Right forelimb (tissue), 1 donor: ENCODE measurements at places on chromosomes 11 and 22.
A peak's percentile ranks its signal among the peaks of the same experiment; 100 is the strongest.

DNA sequence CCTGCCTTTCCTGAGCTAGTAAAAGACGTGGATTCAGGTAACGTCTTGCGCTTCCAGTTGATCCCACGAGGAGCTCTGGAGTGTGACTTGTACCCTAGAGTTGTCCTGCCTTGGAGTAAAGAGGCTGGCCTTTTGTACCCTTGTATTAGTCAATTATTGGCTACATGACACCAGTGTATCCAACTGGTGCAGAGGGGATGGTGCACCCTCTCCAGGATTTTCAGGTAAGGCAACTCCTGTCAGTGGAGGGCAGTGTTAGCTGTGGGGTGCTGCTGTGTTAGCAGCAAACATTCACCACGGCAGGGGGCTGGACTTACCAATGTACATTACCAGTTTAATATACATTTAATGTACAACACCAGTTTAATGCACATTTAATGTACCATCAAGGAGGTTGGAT lies 233.5 kb downstream of the MIAT start:
- DNase-seq, result no peak

DNA sequence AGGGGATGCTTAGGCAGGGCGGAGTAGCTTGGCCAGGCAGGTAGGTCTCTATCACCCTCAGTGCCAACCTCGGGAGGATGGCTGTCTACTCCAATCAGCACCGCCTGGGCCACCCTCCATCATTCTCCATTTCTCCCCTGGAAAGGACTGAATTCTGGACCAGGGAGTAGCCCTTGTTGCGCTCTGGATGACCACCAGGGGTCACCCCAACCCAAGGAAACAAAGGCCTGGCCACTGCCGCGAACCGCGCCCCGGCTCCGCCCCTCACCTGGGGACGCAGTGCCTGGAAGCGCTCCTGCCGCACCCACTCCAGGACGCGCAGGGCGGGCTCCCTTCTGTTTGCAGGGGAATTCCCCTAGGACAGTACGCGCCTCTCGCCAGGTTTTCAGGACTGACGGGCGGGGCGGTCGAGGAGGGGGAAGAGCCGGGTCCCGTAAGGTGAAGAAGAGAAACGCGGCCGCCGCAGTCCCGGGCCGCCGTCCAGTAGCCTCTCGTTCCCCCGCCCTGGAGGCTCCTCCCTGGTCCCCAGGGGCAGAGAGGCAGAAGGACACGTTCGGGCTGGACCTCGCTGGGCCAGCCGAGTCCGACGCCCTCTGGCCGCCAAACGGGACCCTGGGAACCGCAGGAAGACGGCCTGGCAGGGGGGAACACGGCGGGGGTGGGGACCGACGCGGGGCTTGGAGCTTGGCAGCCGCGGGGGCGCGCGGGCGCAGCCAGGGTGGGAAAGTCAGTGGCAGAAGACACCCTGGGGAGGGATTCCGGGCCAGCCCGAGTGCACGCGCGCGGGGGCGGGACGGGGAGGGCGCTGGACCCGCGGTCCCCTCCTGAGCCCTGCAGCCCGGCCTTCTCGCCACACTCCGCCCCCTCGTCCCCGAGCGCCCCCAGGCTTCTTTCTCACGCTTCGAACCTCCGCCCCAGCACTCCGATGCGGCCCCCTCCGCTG lies 7.1 kb downstream of the SCN4B start:
- peak; percentile 88 for DNase-seq

DNA sequence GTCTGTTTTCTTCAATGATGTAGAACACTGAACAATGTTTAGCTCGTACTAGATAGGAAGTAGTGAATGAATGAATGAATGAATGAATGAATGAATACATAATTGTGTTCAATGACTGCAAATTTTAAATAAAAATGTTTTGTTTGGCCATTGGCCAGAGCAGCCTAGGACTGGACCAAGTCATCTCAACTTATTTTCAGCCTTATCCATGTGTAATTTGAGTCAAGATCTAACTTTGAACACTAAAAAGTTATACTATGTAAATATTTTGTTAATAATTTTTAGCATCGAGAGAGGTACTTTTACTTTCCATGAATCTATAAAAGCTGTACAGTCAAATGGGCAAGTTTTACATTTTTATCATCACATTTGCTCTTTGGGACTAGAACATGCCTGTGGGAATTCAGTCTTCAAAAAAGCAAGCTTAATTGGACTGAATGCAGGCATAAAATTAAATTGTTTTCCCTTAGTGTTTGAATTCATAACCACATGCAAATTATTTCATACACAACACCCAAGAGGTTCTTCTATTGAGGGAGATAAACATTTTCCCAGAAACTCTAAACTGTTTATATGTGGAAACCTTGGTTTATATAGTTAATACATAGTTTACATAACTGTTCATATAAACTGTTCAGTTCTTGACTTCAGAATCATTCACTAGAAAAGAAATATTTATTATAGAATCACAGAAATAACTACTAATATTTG lies 222.1 kb upstream of the ANO3 start:
- no peak for DNase-seq

DNA sequence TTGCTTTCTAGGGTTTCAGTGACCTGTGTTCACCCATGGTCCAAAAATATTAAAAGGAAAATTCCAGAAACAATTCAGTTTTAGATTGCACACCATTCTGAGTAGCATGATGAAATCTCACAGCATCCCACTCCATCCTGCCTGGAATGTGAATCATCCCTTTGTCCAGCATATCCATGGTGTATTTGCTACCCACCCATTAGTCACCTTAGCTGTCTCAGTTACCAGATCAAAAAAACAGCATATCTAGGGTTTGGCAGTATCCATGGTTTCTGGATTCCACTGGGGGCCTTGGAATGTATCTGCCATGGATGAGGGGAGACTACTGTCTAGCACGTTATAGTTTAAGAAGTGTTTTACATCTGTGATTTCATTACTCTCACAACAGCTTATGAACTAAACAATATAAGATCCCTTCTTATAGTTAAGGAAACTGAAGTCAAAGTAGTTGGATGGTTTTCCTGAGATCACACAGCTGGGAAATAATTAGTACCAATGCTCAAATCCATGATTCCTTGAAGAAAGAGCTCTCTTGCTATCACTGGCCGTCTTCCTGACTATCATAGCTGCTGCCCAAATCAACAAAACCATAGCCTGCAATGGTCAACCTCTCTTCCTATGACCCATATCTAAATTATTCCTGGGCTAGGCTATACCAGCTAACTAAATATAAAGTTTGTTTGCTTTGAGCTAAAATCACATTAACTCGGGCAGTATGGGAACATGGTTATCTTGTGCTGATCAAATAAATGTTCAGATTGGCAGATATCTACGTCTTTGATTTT lies 122.6 kb downstream of the MICAL2 start:
- no peak for DNase-seq

- peak; percentile 92 for DNase-seq
Observed at GRCh38 chr11:66744485-66745355, 15.7 kb upstream of the SPTBN2 start.

GRCh38 chr11:1067812-1068496 lies 6.7 kb upstream of the MUC2 start:
- DNase-seq, result no peak

GRCh38 chr11:75474878-75475766 lies 42.1 kb upstream of the KLHL35 start:
- no peak for DNase-seq

DNA sequence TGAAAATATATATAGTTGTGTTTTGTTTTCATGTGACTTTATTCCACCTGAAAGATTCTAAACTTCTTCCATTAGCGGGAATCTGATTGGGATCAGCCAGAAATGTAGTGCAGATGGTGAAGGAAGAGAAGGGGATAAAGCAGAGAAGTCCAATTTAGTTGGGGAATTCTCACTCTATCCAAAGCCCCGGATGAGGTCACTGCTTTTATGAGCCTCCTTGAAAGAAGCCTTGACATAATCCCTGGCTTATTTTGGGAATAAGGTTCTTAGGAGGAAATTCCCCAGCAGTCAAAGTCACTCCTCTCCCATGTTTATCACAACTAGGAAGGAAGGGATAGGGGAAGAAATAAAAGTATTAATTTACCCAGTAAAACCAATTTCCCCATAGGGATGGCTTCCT lies 41.1 kb downstream of the OSBP start:
- no peak for DNase-seq

DNA sequence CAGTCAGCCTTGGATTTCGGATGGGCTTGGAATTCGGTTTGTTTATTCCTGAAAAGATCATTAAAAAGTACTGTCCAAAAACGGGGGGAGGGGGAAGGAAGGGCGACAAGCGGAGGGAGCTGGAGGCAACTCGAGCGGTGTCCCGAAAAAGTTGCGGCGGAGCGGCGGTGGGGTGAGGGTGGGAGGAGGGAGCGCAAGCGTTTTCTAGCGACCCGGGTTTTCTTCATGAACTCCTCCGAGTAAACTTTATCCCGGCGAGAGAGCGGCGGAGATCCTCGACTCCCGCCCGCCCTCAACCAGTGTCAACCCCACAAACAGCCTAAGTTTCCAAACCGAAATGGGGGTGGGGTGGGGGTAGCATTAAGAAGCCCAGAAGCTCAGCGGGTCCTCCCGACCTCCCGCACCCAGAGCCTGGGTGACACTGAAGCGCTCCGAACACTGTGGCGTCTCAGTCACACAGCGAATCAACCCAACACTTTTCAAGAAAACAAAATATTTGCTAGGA lies 133.0 kb upstream of the C11orf58 start:
- DNase-seq, result no peak

DNA sequence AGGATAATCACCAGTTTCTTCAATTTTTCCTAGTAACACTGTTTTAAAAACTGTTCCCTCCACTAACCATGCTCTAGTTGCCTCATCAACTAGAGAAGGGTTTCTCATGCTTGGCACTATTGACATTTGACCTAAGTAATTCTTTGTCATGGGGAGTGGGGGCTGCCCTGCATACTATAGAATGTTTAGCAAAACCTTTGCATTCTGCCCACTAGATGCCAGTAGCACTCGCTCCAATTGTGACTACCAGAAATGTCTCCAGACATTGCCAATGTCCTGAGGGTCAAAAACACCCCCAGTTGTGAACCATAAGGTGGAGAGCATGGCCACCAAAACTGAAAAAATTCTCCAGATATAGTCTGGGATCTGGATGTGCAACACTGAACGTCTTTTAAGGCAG lies 27.6 kb upstream of the BMAL1 start:
- DNase-seq, result no peak

DNA sequence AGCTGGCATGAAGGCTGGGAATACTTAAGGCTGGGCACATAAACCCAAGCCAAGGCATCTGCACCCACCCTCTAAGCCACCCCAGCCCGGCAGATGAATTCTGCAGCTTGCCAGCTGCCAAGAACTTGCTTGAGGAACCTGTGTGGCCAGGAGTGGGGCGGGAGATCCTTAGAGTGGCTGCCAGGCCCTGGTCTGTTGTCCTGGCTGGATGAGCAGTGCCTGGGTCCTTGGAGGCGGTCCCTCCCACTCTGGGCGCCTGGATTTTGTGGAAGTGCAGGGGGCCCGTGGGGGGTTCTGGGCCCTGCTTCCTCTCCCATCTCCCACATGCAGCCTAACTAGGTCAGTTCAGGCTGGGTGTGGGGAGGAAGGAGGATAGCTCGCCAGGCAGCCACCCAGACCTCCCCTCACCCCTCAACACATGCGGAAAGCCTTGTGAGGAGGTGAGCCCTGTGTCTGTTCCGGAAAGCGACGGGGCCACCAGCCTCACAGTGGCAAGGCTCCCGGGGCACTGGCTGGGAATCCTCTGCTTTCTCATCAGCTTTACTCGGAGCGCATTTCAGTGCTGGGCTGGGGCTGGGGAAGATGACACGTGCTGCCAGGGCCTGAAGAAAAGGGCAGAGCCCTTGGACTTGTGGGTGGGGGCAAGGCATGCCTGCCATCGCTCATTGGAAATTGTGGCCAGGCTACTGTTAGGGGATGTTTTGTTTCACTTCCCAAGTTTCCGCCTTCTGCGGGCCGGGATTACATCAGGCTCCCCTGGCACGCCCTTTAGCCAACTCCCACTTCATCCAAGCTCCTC lies 8.4 kb downstream of the DAGLA start:
- DNase-seq, result no peak
